ENCODE measurements at places on chromosomes 1 and 21.

DNA sequence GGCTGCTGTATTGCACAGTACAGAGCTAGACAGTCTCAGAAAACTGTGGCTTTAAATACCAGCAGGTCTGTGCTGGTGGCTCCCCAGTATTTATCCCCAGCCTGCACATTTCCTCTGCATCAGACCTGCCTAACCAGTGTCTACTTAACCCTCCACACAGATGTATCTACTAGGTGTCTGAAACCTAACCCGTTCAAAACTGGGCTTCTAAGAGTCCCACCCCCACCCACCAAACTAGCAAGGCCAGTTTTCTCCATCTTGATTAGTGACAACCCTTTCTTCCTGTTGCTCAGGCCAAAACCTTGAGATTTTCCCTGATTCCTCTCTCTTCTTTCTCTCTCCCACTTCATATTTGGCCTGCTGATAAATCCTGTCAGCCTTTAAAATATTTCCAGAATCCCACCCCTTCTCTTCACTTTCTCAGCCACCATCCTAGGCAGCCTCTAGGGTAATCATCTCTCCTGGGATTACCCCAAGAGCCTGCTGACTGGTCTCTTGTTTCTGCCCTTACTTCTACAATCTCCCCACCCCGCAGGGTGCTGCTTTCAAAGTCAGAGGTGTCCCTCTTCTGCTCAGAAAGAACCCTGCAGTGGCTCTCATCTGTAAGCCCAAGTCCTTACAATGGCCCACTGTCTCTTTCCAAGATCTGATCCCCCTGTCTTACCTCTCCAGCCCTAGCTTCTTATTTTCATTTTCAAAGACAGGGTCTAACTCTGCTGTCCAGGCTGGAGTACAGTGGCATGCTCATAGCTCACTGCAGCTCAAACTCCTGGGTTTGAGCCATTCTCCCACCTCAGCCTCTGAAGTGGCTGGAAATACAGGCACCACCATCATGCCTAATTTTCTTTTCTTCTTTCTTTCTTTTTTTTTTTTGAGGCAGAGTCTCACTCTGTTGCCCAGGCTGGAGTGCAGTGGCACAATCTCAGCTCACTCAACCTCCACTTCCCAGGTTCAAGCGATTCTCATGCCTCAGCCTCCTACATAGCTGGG lies 45.2 kb downstream of the H3-3A start:
- no peak for DNase-seq

DNA sequence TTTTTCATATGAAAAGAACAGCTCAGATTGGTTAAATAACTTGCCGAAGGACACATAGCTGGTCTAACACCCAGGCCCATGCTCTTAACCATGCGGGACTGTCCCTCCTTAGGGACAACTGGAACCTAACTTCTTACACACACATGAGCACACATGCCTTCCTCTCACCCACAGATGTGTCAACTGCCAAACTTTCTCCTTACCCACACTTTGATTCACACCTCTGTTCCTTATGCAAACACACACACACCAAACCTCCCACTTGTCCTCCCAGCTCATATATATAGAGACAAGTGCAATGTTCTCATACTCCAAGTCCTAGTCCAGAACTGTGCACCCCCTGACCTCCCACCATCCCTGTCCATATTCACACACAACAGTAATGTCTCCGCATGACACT lies 4.3 kb downstream of the RAB25 start:
- no peak for DNase-seq

DNA sequence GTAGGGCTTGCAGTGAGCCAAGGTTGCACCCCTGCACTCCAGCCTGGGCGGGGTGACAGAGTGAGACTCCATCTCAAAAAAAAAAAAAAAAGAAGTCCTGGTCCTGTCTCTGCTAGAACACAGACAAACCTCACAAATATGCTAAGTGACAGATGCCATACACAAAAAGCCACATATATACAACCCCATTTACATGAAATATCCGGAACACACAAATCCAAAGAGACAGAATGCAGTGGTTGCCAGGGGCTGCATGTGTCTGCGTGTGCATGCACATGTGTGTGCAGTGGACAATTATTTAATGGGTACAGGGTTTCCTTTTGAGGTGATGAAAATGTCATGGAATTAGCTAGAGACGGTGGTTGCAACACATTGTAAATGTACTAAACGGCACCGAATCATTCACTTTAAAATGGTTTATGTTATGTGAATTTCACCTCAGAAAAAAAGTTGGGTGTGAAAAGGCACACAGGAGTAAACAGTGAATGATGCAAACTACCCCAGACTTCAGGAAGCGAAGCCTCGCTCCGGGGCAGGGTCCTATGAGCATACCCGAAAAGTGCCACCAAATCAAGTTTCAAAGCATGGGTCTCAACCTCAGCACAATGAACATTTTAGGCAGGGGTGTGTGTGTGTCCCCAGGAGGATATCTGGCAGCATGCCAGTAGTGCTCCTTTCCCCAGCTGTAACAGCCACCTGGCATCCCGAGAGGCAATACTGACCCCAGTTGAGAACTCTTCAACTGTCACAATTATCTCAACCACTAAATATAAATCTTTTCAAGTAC lies 48.3 kb downstream of the GNB1 start:
- DNase-seq: peak; percentile 93

DNA sequence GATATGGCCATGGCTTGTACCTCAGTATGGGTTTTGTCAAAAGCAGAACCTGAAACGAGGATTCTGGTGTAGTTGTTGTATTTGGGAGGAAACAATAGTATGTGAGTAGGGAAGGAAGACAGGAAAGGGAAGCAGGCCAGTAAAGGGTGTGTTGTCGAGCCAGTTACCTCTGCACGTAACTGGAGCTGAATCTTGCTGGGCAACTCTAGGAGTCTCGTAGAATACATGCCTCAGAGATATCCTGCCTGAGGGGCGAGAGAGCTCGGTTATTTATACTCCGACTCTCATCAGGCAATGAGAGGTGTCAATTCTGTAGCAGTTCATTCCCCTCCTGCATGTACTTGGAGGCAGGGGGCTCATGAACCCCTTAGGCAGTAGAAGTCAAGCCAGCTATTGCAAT lies 45.9 kb upstream of the KIF26B start:
- DNase-seq: no peak

- DNase-seq: no peak
Observed at GRCh38 chr1:64915381-64916274, 50.7 kb downstream of the JAK1 start.

- DNase-seq: no peak
Observed at GRCh38 chr1:204198348-204199340, 2.4 kb upstream of the KISS1 start.

DNA sequence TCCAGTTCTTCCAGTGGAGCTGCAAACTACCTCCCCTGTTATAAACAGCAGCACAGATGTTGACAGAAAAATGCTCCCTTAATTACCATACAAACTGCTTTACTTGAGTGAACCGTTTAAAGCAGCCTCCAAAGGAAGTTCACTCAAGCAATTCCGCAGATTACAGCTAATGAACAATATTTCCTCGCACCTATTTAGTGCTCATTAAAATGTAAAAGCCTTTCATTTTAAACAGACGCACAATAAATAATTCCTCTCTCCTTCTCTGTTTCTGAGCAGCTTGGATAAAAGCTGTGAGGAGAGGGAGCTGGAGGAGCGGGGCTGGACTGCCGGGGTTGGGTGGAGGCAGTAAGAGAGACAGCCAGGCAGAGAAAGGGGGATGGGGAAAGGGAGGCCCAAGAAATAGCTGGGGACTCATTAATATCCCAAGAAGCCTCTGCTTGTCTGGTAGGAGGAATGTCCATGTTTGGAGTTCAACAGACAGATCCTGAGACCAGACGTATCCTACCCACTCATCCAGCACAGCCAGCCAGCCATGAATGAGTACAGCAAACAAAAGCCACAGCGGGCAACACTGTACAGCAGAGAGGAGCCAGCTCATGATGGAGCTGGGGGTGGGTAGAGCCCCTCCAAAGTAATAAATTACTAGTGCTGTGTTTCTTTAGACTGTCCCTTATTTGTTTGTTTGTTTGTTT lies 227.7 kb downstream of the GPATCH2 start:
- DNase-seq: no peak

- DNase-seq: no peak
Observed at GRCh38 chr1:158115126-158115525, 65.6 kb upstream of the CD1D start.

DNA sequence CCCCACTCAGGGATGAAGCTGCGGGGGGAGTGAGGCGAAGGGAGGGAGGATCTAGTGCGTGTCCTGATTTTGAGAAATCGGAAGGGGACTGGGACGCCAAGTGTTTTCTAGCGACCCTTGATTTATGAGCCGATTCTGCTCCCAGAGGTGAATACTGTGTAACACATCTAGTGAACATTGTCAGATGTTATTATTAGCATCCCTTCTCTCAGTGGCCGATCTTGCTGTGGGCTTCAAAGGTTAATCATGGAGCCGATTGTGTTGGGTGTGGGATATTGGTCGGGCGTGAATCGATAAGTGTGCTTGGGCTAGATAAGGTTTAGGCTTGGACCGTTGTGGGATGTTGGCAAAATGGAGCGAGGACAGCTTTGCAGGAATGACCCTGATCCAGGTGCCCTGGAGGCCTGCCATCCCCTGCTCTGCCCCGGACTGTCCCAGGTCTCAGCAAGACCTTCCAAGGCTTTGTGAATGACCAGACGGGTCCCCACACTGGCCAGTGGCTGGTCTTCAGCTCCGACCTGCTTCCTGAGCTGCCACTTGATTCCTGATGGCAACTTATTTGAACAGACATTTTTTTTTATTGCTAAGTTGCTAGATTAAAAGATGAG lies 2.2 kb downstream of the AJAP1 start:
- DNase-seq: no peak

GRCh38 chr1:7511381-7511780 lies 259.7 kb upstream of the VAMP3 start:
- no peak for DNase-seq

DNA sequence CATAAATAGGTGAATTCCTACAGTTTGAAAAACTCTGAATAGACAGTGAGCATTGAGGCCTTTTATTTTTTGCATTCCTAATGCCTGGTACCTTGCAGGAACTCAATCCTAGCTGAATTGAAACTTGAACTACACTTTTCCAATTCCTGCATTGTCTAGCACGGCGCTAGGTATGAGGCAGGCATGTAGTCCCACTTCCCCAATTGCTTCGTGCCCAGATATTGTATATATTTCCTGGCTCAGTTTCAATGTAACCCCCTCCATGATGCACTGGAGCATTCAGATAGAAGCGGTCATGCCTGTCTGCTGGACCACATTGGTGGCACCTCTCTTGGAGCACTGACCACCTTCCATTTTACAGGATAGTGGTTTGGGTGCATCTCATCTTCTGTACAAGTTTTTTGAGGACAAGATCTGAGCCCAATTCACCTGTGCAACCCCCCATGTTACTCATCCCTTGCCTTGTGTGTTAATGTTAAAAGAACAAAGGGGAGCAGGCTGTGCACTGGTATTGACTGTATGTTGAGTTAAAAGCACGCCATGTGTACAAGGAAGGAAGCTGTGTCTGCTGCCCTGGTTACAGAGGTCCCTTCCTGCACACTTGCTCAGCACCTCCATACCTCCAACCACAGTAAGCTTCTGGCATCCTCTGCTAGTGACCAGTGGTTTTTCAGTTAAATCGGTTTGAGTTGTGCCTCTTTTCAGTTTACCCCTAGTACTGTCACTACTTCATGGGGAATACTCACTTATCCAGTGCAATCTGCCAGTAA lies 10.0 kb upstream of the RAB7B start:
- DNase-seq: no peak

DNA sequence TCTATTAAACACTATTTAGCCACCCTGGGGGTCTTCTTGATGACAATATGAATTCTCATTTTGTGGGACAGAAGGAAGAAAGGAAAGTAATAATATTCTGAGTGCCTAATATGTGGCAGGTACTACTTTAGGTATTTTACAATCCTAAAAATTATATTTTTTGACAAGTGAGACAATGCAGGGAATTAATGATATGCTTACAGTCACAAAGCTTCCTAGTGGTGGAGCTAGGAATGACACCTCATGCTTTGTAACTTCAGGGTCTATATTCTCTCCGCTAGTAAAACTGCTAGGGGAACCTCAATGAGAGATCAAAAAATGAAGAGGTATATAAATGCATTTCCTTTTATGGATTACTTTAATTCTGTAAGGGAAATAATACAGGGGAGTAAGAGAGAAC lies 44.3 kb downstream of the TPR start:
- DNase-seq: no peak

GRCh38 chr1:84847253-84848250 lies 45.5 kb downstream of the LPAR3 start:
- no peak for DNase-seq

DNA sequence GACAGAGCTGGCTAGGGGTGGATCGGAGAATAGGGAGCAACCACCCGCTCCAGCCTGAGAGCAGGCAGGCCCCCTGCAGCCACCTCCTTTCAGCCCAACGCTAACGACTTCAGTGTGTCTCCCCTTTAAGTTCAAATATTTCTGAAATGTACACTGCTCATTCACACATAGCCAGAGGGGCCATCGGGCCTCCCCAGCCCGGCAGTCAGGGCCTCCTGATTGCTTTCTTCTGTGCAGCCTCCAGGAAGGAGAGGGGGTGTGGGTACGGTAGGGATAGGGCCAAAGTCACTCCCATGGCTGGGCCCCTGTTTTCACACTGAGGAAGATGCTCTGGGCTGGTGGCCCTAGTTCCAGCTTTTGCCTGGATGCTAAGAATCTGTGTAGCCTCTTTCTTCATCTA lies 64.8 kb downstream of the EPHB2 start:
- DNase-seq: no peak

DNA sequence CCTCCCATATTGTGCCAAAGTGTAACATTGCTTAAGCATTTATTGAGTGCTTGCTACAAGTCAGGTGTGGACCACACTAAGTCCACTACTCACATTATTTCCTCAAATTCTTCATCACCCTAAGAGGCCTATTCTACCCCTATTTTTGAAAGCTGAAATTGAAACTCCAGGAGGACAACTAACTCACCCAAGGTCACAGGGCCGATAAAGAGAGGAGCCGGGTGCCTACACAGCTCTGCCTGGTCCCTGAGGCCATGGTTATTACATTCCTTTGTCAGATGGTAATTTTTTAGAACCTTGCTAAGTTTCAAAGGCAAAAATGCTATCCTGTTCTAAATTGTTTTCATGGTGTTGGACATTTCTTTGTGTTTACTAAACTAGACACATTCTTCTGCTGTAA lies 24.2 kb upstream of the KLHDC8A start:
- no peak for DNase-seq

All from MM.1S (cell line).